Camera-type eye (tissue), 1 donor: ENCODE measurements at places on chromosomes 7 and 10. TPM values are rescaled to one million over a fixed set of nuclear protein-coding genes. Genes with fewer than 3 reads are reported as not detected.

Gene MMD2
- 5.7 TPM for total RNA-seq

Gene GIMAP7
- 4.1 TPM for total RNA-seq

Gene DDC
- total RNA-seq, result 4.3 TPM

Gene CCL24
- total RNA-seq, result not detected

Gene GTF2IRD2
- total RNA-seq, result 25.9 TPM

Gene CFAP46
- 7.5 TPM for total RNA-seq

Gene LIPJ
- 0.22 TPM for total RNA-seq

Gene TSPAN15
- 28.1 TPM for total RNA-seq
